Fibroblast of upper back skin (primary cell): ENCODE measurements at places on chromosomes 6 and 20.
A peak's percentile ranks its signal among the peaks of the same experiment; 100 is the strongest.

DNA sequence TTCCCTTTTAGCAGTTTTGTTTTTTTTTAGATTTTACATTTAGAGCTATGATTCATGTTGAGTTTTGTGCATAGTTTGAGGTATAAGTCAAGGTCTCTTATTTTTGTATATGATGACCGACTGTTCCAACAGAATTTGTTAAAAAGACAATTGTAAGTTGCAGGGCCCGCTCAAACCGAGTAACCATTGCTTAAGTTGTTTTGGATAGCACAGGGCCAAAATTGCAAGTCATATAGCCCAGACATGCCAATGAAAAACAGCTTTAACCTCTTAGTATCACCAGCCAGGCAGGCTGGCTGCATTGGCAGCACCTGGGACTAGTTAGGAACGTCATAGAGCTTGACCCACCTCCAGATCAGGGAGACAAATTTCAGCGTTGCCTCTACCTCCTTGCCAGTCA is 47.3 kb downstream of the PFDN4 start:
- DNase-seq = peak; percentile 80

DNA sequence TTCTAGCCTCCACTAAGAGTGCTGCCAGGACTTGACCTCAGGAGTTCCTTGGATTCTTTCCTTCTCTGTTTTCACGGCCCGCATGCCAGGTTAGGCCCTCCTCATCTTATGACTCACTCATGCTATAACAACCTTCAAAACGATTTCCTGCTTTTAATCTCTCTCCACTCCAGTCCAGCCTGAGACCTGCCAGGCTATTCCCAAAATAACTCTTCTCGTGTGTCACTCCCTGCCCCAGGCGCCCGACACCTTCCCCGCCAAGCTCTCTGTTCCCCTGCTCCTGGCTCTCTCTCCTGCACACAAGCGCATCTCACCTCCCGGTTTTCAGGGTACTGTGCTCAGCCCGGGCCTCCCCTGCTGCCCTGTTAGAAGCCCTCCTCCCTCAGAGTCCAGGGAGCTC is 64.1 kb upstream of the RPS6KA2 start:
- DNase-seq = peak; percentile 63

DNA sequence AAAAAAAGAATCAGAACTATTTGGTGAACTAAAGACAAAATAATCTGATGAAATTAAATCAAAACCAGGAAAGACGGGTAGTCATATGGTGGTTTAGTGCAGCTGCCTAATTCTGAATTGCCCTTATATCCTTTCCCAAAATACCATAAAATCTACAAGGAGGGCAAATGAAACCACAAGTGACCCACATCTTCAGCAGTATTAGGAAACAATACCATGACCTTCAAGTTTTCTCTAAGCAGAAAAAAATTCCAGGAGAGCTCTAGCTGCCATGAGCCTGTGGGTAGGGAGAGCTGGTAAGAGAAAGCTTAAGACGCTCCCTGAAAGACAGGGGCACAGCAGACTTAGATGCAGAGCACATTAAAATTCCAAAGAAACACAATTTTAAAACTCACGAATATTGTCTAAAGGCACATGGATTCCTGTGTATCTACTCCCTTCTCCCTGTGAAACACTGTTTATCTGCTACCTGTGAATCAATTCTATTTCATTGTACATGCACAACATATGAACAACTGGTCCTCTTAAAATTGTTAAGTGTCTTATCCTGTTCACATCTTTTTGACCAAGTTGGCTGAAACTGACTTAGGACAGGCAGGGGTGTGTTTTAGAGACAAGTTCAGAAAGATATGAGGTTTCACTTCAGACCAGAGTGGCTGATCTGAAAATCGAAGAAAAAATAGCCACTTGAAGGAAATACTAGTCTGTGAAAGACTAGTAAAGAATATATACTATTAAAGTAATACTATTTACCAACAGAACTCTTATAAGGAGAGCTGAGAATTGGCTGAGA is 153.6 kb upstream of the SHLD1 start:
- no peak for DNase-seq

DNA sequence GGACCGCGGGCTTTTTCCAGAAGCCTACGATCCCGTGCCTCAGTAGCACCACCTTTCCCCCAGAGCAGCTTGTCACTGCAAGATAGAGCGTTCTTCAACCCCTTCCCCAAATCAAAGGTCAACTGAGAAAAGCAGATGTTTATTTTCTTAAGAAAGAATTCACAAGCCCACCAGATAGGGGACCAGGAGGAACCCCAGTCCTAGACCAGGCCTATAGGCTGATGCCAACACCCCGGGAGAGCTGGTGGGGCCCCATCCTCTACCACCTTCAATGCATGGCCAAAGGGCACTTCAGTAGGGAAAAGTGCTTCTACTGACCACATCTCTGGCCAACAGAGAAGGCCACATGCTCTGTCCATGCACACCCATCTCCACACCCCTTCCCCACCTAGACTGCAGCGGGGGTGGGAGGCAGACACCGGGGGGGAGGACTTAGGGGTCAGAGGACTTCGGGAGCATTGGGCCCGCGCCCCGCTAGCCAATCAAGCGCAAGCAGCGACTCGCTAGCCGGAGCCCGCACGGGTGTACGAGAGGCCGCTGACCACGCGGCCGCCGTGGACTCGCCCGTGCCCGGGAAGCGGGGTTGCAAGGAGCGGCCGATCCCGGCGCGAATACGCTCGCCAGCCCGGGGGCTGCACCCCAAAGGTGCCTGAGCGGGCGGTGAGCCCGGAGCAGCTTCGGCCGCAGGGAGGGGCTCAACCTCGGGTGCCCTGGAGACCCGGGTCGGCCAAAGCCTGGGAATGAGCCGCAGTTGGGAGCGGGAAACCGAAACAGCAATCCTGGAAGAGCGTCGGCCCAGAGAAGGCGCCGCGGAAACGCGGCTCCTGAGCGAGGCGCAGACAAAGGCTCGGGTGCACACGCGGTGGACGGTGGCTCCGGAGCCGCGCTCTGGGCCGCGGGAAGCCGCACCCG is 2.8 kb downstream of the PDE10A start:
- no peak for DNase-seq

DNA sequence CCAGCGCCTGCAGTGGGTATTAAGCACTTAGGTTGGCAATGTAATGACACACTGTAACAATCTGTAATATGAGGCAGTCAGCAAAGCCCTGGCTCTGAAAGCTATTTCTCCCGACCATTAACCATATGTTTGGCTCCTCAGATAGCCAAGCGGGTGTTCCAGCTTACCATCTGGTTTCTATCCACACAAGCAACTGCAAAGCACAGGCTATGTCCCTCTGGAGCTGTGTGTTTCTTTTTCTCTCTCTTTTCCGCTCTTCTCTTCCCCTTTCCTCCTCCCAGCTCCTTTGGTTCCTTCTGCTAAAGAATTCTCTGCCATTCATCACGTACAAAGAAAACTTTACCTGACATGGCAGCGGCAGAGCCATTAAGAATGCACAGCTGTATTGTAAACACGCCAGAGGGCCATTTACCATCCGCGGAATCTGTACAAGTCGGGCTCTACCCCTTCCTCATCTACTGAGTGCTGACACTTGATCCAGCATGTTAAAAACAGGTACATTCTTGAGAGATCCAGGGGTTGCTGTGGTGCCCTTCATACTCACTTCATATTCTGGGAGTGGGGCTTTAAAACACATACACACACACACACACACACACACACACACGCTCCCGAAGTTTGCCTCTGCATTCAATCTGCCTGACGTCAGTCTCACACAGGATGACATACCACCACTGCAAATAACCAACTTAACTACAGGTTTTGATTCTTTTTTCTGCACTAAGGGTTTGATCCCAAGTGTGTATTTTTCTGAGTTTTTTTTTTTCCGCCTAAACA is 77.2 kb downstream of the BACH2 start:
- peak; percentile 95 for DNase-seq

- no peak for DNase-seq
Observed at GRCh38 chr6:162068340-162068739, 659.2 kb downstream of the PRKN start.

DNA sequence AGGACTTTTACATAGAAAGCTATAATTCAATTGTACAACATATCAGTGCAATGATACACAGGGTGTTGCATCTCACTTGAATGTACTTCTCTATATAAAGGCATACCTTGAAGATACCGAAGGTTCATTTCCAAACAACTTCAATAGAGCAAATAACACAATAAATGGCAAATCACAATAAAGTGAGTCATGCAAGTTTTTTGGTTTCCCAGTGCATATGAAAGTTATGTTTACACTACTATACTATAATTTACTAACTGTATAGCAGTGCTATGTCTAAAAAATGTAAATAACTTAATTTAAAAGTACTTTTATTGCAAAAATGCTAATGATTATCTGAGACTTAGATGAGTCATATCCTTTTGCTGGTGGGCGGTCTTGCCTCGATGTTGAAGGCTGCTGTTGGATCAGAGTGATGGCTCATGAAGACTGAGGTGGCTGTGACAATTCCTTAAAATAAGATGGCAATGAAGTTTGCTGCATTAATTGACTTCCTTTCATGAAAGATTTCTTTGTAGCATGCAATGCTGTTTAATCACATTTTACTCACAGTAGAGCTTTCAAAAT is 188.8 kb downstream of the TASP1 start:
- no peak for DNase-seq

- DNase-seq = peak; percentile 91
Observed at GRCh38 chr20:58524814-58525213, 9.6 kb upstream of the APCDD1L start.

DNA sequence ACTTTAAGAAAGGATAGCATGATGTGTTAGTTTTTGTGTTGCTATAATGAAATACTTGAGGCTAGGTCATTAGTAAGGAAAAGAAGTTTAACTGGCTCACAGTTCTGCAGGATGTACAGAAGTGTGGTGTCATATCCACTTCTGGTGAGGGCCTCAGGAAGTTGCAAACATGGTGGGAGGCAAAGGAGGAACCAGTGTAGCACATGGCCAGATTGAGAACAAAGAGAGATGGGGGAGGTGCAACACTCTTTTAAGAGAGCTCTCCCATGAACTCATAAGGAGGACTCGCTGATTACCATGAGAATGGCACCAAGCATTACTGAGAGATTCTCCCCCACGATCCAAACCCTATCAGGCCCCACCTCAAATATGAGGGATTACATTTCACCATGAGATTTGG is 265.4 kb downstream of the RIMS1 start:
- no peak for DNase-seq

DNA sequence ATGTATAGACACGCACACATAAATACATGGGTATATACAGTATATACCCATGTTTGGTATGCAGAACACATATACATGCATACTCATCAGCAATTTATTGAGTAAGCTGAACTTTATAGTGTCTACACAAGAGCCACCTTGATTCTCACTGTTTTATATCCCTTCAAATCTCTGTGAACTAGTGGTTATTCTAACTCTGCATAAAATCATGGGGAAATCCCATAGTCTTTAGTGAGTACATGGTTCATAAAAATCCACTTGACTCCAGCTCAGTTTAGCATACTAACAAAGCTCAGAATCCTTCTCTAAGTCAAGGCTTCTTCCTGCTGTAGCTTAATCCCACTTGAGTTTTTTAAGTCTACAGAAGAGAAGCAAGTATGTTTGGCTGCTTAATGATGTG is 104.1 kb downstream of the THEMIS start:
- no peak for DNase-seq

DNA sequence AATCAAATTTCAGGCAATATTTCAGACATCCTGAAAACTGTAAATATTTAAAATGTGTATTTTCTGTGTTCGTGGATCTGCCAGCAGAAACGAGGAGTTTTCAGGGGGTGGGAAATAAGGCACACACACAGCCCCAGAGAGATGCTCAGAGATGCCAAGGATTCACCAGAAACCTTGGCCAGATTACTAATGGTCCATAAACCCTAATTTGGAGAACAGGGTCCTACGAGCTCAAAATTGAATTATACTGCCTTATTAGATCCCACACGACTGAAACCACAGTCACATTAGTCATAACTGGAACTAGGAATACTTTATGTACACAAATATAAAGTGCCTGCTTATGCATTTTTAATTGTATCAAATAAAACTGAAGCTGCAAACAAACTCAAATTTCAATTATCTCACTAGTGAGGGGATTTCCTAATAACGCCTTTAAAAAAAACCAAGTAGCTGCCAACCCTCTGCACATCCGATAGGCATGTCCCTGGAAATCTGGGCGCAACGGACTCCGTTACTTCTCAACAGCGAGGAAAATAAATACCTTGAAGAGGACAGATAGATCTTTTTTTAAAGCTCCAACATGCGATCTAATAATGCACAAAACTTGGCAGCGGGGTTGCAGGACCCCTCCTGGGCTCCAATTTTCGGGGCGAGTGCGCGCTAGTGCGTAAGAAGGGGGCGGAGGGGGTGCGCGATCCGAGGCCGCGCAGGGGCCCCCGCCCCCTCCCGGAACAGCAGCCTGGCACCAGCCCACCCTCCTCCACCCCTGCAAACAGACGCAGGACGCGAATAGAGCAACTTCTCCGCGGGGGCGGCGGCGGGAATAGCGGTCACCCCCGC is 897 bp downstream of the CHD6 start:
- no peak for DNase-seq

- DNase-seq = peak; percentile 69
Observed at GRCh38 chr6:44002593-44003344, 124.5 kb downstream of the MRPL14 start.

DNA sequence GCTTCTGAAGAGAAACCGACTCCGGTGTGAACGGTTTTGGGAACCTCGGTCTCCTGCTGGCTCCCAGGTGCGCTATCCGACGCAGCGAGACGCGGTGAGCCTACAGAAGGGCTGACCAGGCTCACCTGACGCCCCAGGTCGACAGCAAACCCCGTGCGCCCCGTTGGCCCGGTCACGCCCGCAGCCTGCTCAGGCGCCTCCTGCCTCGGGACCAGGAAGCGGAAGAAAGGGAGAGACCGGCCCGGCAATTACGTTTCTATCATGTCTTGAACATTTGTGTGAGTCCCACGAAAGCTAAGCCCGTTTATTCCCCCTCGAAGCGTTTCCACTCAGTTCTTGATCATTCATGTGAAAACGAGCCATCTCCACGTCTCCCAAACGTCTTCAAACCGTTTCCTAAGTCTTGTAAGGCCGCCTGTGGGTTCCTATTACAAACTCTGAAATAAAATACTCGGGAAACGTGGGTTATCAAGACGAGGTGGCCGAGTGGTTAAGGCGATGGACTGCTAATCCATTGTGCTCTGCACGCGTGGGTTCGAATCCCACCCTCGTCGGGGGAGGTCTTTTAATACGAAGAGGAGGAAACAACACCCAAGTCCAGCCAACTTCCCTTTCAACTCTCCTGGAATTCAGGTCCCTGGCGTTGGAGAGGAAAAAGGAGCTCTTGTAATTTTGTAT is 150.5 kb upstream of the PRSS16 start:
- DNase-seq = peak; percentile 78

- DNase-seq = peak; percentile 71
Observed at GRCh38 chr6:44096612-44097011, 30.6 kb downstream of the MRPL14 start.

- DNase-seq = no peak
Observed at GRCh38 chr6:15761045-15761502, 98.2 kb upstream of the DTNBP1 start.

- no peak for DNase-seq
Observed at GRCh38 chr20:17808782-17809181, 109.0 kb downstream of the BANF2 start.
